ENCODE measurements at places on chromosomes 3 and 15. TPM values are rescaled to one million over a fixed set of nuclear protein-coding genes. Genes with fewer than 3 reads are reported as not detected.

- DNase-seq = no peak
Observed at GRCh38 chr3:14989943-14990779, 42.8 kb downstream of the NR2C2 start.

Gene PLXNA1
- total RNA-seq = 50.8 TPM

Gene KNL1
- total RNA-seq = 7.4 TPM

Gene TGM5
- not detected for total RNA-seq

GRCh38 chr15:66071921-66072295, 181.6 kb downstream of the MEGF11 start:
- DNase-seq = no peak

GRCh38 chr3:14329842-14330241, 72.6 kb upstream of the SLC6A6 start:
- no peak for DNase-seq

DNA sequence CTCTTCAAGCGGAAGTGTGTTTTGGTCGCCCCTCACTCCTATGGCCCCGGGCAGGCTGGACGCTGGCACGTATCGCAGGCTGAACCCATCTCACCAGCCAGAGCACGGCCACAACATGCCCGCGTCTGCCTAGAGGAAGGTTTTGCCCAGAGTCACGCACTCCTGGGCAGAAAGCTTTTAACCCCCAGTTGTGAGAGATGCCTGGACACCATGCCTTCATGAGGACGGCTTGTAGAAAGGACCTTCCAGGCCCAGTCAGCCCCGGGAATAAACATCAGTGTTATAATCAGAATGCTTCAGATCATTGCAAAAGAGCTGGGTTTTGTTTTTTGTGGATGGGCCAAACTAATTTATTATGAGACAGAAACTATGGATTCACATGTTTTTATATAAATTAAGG, 16.5 kb downstream of the CYFIP1 start:
- peak; percentile 10 for DNase-seq

DNA sequence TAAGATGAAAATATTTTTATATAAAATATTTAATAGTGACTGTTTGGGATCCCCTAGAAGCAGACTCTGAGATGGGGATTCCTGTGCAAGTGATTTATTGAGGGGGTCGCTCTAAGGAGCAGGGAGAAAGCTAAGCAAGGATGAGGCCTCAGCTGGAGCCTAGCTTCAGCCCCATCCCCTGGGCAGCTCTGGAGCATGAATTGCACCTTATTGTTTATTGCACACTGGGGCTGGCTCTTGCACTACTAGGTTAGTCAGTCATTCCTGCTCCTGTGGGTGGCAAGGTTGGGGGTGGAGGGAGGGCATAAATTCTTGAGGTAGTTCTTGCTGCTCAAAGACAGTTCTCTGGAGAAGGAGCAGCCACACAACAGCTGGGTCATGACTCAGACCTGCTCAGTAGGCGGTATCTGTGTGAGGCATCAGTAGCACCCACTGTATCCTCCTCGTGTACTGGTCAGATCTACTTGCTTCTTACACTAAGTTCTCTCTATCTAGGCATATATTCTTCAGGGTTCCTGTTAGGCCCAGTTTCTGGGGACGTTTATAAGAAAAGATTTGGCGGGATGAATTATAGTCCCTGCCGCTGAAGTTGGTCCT, 27.2 kb upstream of the TNFSF10 start:
- no peak for DNase-seq

Gene TMC3
- total RNA-seq = not detected

- DNase-seq = no peak
Observed at GRCh38 chr3:32872487-32873382, 54.9 kb downstream of the TRIM71 start.
